ENCODE measurements at places on chromosomes 16 and 17. TPM values are rescaled to one million over a fixed set of nuclear protein-coding genes. Genes with fewer than 3 reads are reported as not detected.

Gene TBC1D3E
- total RNA-seq = not detected

DNA sequence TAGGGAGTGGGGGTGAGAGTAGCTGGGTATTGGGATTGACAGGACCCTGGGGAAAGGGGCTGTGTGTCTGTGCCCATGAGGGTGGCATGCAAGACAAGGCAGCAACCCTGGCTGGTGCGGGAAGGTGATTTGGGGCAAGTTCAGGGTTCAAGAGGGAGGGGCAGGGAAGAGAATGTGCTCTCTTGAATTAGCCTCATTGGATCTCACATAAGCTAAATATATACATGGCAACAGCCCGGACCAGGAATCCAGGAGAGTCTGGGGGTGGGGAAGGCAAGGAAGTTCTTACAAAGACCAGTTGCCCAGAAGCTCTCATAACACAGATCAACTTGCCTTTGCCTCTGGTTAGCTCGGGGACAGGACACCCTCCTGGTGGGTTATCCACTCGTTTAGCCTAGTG, 73.3 kb downstream of the IRX3 start:
- H3K36me3 ChIP-seq = no peaks in the 10 kb centered on the region
- H3K27ac ChIP-seq = no peak overlapping the region
- no peaks in the 10 kb centered on the region for H3K27me3 ChIP-seq
- no peak for DNase-seq
- H3K4me3 ChIP-seq = no peak overlapping the region

GRCh38 chr17:28686296-28686695, 24.3 kb downstream of the SUPT6H start:
- no peaks in the 10 kb centered on the region for H3K27me3 ChIP-seq
- no peak overlapping the region for H3K4me3 ChIP-seq
- peaks cover 29% of the 10 kb centered on the region for H3K36me3 ChIP-seq
- no peak for DNase-seq
- no peak overlapping the region for H3K27ac ChIP-seq

- DNase-seq = no peak
- no peak overlapping the region for H3K27ac ChIP-seq
- H3K27me3 ChIP-seq = peaks cover 87% of the 10 kb centered on the region
- H3K4me3 ChIP-seq = no peak overlapping the region
- peaks cover 12% of the 10 kb centered on the region for H3K4me1 ChIP-seq
Measured at GRCh38 chr17:48757524-48757961, 29.0 kb upstream of the HOXB13 start.

Measured in gastrocnemius medialis (tissue), 4 donors.